ENCODE measurements at places on chromosomes 2 and 18. TPM values are rescaled to one million over a fixed set of nuclear protein-coding genes. Genes with fewer than 3 reads are reported as not detected.

GRCh38 chr2:922185-922584 is 28.5 kb upstream of the SNTG2 start:
- DNase-seq, result no peak

GRCh38 chr2:224040753-224041152 is 1.7 kb upstream of the SERPINE2 start:
- DNase-seq, result no peak

SPP2 gene
- total RNA-seq, result not detected

- DNase-seq, result no peak
These were observed 11.2 kb upstream of the EFR3B start for GRCh38 chr2:25030702-25031101.

DNA sequence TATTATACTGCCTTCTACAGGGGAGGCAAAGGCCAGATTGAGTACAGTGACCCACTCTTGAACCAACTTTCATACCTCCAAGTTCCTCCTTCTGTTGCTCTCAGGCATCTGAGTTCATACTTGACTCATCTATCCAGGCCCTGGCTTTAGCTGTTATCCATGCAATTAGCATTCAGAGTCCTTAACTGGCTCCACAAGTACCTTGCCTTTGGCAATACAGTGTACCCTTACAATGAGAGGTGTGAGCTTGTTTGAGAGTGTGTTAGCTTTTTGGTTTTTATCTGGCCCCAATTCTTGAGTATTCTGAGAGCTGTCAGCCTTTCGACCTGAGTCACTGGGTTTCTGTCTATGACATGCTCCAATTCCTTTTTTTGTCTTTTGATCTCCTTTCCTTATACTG is 60.2 kb downstream of the EHD3 start:
- no peak for DNase-seq

NEMP2 gene
- 5.1 TPM for total RNA-seq

DNA sequence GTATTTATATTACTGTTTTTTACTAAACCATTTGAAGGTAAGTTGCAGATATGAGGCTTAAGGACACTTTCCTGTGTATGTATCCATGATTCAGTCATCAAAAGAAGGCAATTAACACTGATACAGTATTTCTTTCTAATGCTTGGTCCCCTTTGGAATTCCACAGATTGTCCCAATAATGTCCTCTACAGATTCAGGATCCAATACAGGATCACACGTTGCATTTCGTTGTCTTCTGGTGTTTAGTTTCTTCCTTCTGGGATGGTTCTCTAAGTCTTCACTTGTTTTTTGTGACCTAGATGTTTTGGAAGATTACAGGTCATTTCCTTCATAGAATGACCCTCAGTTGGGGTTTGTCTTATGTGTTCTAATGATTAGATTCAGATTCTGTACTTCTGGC is 40.0 kb downstream of the NPAS2 start:
- no peak for DNase-seq

DNA sequence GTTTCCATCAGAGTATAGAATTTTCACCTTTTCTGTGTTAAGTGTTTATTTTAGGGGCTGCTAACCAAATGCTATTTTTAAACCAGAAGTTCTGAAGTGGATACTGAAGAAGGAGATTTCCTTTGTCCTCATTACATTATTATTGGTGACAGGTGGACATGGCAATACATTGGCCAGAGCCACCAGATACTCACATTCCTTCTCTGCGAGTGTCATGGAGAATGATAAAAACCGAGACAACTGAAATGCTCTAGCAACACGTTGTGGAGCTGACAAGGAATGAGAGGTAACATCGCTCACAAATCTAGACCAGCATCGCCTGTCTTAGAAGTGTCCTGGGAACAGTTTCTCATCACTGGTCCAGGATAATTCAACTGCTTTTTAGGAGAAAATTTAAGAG is 241.2 kb downstream of the IRS1 start:
- no peak for DNase-seq

MRO gene
- 0.21 TPM for total RNA-seq

TMEM178A gene
- 1.0 TPM for total RNA-seq

DNA sequence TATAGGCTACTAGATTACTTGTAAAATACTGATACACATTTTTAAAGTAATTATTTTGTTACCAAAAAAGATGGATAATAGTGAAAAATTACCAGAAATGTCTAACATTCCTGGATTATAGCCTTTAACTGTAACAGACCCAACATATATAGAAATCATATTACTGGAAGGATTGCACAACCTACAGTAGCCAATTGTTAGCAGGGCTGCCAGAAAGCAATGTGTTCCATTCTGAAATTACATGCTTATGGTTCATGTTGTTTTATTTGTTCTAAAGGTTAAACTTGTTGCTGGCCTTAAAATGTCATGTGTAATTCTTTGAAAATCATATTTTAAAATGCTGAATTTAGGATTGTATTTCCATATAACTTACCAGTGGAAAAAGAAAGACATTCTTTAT is 793.6 kb upstream of the ACVR2A start:
- no peak for DNase-seq

- DNase-seq, result no peak
These were observed 98.1 kb upstream of the CDC42EP3 start for GRCh38 chr2:37769551-37769950.

ALPG gene
- 3.3 TPM for total RNA-seq
